ENCODE measurements at places on chromosomes 7 and 10. TPM values are rescaled to one million over a fixed set of nuclear protein-coding genes. Genes with fewer than 3 reads are reported as not detected.

GRCh38 chr10:115818012-115818411, 455.0 kb downstream of the GFRA1 start:
- H3K4me1 ChIP-seq: no peaks in the 10 kb centered on the region
- no peak overlapping the region for H3K27ac ChIP-seq
- DNase-seq: no peak
- H3K27me3 ChIP-seq: no peaks in the 10 kb centered on the region
- H3K4me3 ChIP-seq: no peak overlapping the region

DNA sequence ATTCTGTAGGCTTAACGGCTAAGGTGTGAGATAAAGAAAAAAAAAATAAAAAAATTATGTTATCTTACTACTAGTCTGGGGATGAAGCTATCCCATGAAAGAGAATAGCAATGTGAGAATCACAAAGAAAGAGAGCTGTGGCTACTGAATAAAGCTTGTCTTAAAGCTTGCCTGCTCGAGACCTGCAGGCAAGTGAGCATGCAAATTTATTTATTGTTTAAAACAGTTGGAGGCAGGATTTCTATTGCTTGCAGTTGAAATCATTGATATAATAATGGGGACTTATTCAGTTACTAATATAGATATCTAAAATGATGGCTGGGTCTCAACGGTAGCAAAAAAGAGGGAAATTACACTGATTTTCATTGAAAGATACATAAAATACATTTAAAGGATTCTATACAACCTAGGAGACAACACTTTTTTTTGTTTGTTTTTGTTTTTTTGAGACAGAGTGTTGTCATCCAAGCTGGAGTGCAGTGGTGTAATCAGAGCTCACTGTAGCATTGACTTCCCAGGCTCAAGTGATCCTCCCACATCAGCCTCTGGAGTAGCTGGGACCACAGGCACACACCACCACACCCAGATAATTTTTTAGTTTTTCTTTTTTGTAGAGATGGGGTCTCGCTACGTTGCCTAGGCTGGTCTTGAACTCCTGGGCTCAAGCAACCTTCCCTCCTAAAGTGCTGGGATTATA, 144.5 kb upstream of the FEZF1 start:
- no peaks in the 10 kb centered on the region for H3K36me3 ChIP-seq
- no peak for DNase-seq
- no peak overlapping the region for H3K4me3 ChIP-seq
- H3K27ac ChIP-seq: no peak overlapping the region
- H3K27me3 ChIP-seq: no peaks in the 10 kb centered on the region

- no peak overlapping the region for H3K27ac ChIP-seq
- H3K4me3 ChIP-seq: no peak overlapping the region
- H3K27me3 ChIP-seq: peaks cover 8% of the 10 kb centered on the region
- DNase-seq: no peak
Observed at GRCh38 chr7:29216128-29216527, 21.6 kb downstream of the CHN2 start.

- no peak overlapping the region for H3K27ac ChIP-seq
- H3K4me3 ChIP-seq: no peak overlapping the region
- H3K4me1 ChIP-seq: no peaks in the 10 kb centered on the region
- H3K27me3 ChIP-seq: peaks cover 2% of the 10 kb centered on the region
- DNase-seq: no peak
Observed at GRCh38 chr10:127932521-127933270, 25.8 kb downstream of the PTPRE start.

DNA sequence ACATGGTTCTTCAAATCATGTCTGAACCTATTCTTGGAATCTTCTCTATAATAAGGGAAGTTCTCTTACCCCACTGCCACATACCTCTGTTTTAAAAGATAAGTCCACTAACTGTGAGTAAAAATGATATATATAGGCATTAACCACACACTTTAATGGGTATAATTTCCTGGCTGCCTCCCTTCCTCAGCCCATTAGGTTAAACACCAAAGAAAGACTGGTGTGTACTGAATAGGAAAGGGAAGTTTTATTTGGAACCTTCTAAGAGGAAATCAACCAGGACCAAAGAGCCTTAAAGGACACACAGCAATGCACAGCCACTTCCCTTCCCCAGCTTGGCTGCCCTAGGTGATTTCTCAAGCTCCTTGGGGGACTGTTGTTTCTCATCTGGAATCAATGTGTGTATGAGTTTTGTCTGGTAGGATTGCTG, 5.0 kb upstream of the WBP1L start:
- H3K27ac ChIP-seq: no peak overlapping the region
- no peak overlapping the region for H3K4me3 ChIP-seq
- DNase-seq: no peak
- no peaks in the 10 kb centered on the region for H3K27me3 ChIP-seq
- H3K4me1 ChIP-seq: peaks cover 8% of the 10 kb centered on the region

PNLIPRP2 gene
- total RNA-seq: not detected

ELMO1 gene
- total RNA-seq: 117 TPM

DNA sequence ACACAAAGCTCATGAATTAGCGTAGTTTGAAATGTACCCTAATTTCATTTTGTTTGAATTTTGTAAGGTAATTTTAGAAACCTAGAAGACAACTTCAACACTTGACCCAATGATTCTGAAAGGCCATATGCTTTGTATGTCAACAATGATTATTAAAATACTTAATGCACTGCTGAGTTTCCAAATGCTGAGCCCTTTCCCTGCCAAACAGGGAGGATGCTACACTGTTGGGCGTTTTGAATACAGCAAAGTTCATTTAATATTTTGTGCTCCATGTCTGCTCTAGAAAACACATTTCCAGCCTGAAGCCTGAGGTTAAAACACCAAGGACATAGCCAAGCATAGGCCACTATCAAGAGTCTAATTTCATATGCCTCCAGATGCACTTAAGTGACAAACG, 99.8 kb downstream of the ICA1 start:
- H3K4me3 ChIP-seq: no peak overlapping the region
- peaks cover 8% of the 10 kb centered on the region for H3K27me3 ChIP-seq
- DNase-seq: no peak
- H3K36me3 ChIP-seq: peaks cover 8% of the 10 kb centered on the region
- H3K4me1 ChIP-seq: peaks cover 2% of the 10 kb centered on the region
- H3K27ac ChIP-seq: no peak overlapping the region

- peaks cover 2% of the 10 kb centered on the region for H3K27me3 ChIP-seq
- peaks cover 9% of the 10 kb centered on the region for H3K4me1 ChIP-seq
- no peak overlapping the region for H3K27ac ChIP-seq
Observed at GRCh38 chr10:10500937-10501336, 516.7 kb upstream of the CELF2 start.

DNA sequence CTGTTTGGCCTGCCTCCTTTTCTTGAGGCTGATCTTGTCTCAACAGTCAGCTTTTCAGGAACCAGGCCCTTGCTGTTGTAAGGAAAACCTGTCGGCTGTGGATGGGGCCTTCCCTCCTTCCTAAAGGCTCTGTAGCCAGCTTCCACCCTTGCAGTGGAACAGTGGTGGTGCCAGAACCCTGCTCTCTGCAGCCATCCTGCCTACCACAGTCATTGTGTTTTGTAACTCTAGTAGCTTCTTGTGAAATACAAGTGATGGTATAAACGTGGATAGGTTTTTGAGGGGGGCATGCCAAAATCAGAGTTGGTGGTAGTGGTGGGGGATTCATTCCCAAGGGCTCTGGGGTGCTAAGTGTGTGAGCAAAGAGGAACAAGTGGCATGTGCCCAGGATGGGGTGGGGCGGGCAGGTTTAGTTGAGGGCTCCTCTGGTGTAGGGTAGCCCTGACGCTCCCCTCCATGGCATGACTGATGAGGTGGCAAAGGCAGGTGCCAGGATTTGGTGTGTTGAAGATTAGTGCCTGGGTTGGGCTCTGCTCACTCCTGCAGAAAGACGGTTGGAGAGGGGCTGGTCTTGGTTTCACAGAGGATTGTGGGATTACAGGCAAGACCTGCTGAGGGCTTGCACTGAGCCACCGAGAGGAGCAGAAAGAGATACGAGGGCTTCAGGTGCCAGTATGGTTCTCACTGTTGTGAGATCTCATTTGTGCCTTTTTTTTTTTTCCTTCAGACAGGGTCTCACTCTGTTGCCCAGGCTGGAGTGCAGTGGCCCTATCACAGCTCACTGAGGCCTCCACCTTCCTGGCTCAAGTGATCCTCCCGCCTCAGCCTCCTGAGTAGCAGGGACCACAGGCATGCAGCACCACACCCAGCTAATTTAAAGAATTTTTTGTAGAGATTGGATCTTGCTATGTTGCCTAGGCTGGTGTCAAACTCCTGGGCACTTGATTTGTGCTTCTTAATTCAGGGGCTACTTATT, 7.4 kb downstream of the TSPAN14 start:
- peak overlapping the region; percentile 80 for H3K27ac ChIP-seq
- H3K4me3 ChIP-seq: peak overlapping the region; percentile 72
- peaks cover 89% of the 10 kb centered on the region for H3K4me1 ChIP-seq
- peaks cover 23% of the 10 kb centered on the region for H3K36me3 ChIP-seq
- H3K27me3 ChIP-seq: no peaks in the 10 kb centered on the region
- no peak for DNase-seq

C7orf33 gene
- total RNA-seq: not detected

- no peak for DNase-seq
- no peak overlapping the region for H3K4me3 ChIP-seq
- no peak overlapping the region for H3K27ac ChIP-seq
- H3K27me3 ChIP-seq: no peaks in the 10 kb centered on the region
Observed at GRCh38 chr7:30925913-30926312, 14.3 kb downstream of the AQP1 start.

- no peak overlapping the region for H3K27ac ChIP-seq
- no peaks in the 10 kb centered on the region for H3K36me3 ChIP-seq
- DNase-seq: no peak
- H3K27me3 ChIP-seq: no peaks in the 10 kb centered on the region
Observed at GRCh38 chr7:133709036-133709880, 417.9 kb upstream of the LRGUK start.

DNA sequence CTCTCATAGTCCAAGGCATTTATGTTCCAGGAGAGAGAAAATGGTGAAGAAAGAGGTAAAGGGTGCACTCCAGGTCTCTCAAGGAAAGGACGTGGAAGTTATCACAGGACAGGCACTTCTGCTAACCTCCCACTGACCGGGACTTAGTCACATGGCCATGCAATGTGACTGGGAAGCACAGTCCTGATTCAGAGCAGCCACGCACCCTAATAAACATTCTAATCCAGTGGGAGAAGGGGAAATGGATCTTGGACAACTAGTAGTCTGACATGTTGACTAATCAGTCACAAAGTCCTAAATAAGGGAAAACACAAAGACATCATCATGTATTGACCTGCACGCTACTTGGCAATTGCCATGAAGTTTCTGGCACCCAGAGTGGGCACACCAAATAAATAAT, 417.5 kb upstream of the ZMIZ1 start:
- DNase-seq: no peak
- no peaks in the 10 kb centered on the region for H3K36me3 ChIP-seq
- no peak overlapping the region for H3K4me3 ChIP-seq
- peaks cover 19% of the 10 kb centered on the region for H3K27me3 ChIP-seq
- no peak overlapping the region for H3K27ac ChIP-seq

- DNase-seq: no peak
- H3K4me3 ChIP-seq: no peak overlapping the region
- H3K36me3 ChIP-seq: no peaks in the 10 kb centered on the region
- H3K27me3 ChIP-seq: no peaks in the 10 kb centered on the region
Observed at GRCh38 chr10:131119626-131120355, 191.7 kb downstream of the TCERG1L start.

- H3K36me3 ChIP-seq: no peaks in the 10 kb centered on the region
- H3K4me1 ChIP-seq: no peaks in the 10 kb centered on the region
- no peak for DNase-seq
- H3K27me3 ChIP-seq: no peaks in the 10 kb centered on the region
- no peak overlapping the region for H3K27ac ChIP-seq
Observed at GRCh38 chr7:91355695-91356435, 91.6 kb downstream of the FZD1 start.

DNA sequence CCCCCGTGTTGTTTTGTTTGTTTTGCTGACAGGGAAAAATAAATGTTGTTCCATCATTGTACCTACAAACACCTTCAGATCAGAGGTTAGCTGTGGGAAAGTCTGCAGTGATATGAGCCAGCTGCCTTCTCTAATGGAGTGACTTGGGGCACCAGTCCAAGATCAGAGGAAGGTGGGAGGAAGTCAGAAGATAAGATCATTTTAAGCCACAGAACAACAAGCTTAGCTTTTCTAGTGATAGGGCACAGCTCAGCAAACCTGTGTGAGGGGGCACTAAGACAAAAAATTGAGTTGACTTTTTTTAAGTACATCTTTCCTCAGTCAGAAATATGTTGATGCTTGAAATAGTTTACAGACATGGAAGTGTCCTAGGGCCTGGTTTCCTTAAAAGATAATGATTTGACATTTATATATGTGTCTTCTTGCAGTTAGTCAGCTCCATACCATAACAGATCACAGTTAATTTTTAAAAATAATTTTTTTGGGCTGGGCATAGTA, 240.3 kb upstream of the KAT6B start:
- H3K4me3 ChIP-seq: peak overlapping the region; percentile 81
- peak; percentile 48 for DNase-seq

- peaks cover 85% of the 10 kb centered on the region for H3K36me3 ChIP-seq
- H3K4me1 ChIP-seq: peaks cover 25% of the 10 kb centered on the region
- H3K27me3 ChIP-seq: no peaks in the 10 kb centered on the region
- no peak for DNase-seq
- H3K4me3 ChIP-seq: no peak overlapping the region
Observed at GRCh38 chr10:5774987-5775620, 38.1 kb downstream of the GDI2 start.

- DNase-seq: no peak
- H3K36me3 ChIP-seq: no peaks in the 10 kb centered on the region
- H3K27ac ChIP-seq: no peak overlapping the region
- H3K4me1 ChIP-seq: no peaks in the 10 kb centered on the region
- H3K27me3 ChIP-seq: no peaks in the 10 kb centered on the region
Observed at GRCh38 chr7:95368235-95368634, 27.9 kb downstream of the PON3 start.

DNA sequence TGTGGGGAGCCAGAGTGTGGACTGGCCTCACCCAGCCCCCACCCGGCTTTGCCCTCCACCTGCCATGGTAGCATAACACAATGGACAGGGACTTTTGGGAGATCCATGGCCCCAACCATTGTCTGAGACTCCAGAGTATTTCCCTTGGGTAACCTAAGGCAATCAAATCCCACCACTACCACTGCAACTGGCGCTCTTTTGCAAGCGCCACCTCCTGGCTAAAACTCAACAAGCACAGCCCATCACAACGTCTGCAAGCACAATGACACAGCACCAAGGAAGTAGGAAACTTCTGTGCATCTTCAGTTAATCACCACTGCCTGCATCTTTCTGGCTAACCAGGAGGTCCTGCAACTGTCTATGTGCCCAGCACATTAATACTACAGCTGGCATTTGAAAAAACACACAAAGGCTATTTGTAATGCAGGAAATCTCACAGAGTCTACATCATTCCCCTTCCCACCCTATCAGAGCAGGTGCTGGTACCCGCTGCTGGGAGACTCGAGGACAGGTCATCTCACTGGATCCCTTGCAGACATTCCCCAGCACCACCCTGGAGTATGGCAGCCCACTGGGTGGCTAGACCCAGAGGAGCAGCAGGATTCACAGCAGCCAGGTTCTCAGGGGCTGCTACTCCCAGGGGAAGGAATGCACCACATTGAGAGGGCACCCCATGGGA, 27.7 kb downstream of the ANKRD26 start:
- H3K27ac ChIP-seq: no peak overlapping the region
- H3K36me3 ChIP-seq: peaks cover 51% of the 10 kb centered on the region
- no peak for DNase-seq
- H3K27me3 ChIP-seq: no peaks in the 10 kb centered on the region
- no peak overlapping the region for H3K4me3 ChIP-seq
- H3K4me1 ChIP-seq: peaks cover 14% of the 10 kb centered on the region

GRCh38 chr7:24573554-24574338, 494 bp downstream of the PALS2 start:
- DNase-seq: peak; percentile 34
- H3K4me1 ChIP-seq: peaks cover 30% of the 10 kb centered on the region
- peaks cover 38% of the 10 kb centered on the region for H3K27me3 ChIP-seq
- H3K36me3 ChIP-seq: peaks cover 5% of the 10 kb centered on the region
- H3K27ac ChIP-seq: peak overlapping the region; percentile 89
- H3K4me3 ChIP-seq: peak overlapping the region; percentile 96

Data from activated T-helper 2 cell treated with anti-CD3 and anti-CD28 coated beads, Interferon-gamma antibody, Interleukin-2, Interleukin-4, amounts not matched to agents 10 μg/mL and 5 μg/mL and 100 μg/mL, durations not matched to agents 14 hours and 24 hours and 36 hours (primary cell).